ENCODE measurements at places on chromosomes 5 and 9.

DNA sequence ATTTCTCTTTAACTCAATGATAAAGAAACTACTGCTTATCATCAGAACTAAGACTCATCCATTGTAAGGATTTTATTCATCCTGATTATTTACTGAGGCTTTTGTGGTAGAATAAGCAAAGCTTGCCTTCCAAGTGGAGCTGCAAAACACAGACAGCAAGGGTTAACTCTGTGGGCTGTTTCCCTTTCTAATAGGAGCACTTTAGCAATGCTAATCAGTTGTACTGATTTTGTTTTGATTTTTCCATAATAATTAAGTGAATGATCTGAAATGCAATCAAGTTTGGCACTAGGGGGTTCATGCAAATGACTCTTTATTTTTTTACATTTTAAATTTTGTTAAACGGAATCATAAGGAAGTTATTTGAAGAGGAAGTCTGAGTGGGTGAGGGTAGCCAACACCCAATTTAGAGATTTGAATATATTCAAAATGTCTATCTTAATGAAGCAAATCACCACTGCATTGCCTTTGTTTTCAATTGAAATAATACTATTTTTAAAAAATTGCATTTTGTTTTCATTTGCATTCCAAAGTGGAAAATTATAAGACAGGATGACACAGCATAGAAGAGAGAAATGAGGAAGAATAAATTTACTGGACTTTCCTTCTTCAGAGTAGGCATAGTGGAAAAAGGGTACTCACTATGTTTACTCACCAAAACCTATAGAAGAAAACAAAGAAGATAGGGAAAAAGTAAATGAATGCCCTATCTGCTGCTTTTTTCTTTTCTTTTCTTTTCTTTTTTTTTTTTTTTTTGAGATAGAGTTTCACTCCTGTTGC is 36.6 kb downstream of the MEGF10 start:
- DNase-seq: no peak

GRCh38 chr5:124277767-124278545 is 468.5 kb downstream of the ZNF608 start:
- DNase-seq: no peak

DNA sequence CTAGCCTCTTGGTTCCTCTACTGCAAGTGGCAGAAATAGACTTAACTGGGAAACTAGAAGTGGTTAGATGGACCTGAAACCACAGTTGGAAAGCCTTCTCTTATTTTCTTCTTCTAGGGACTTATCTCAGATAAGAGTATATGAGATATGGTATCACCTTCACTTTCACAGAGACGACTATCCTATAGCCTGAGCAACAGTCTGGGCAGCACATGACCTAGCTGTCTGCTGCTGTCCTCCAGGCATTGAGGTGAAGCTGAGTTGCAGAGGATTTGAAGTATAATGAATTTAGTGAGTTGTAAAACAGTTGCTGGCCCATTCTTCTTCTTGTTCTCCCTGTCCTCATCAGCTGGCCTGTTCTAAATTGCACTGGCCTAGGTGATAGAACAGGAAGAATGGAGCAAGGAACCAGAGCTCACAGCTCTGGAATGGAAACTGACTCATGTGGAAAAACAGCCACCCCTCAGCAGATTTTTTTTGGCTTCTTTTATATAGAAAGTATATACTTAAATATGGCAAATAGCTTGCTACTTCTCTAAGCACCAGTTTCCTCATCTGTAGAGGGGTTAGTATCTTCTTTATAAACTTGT is 27.8 kb downstream of the RECK start:
- no peak for DNase-seq

DNA sequence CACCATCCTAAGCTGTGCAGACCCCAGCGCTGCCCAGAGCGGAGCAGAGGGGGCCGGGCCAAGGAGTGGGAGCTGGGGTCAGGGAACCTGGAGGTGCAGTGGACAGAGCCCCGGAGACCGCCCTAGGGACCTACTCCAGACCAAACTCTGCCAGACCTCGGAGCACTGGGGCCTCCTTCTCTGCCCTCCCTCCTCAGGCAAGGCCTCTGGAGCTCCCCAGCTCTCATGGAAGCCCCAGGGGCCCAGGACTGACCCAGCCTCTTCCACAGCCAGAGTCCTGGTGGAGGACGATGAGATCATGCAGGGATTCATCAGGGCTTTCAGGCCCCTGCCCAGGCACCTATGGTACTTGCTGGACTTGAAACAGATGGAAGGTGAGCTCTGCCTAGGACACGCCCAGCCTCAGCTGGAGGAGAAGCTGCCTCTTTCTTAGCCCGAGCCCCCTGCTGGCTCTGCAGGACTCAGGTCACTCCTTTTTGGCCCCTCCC is 3.6 kb downstream of the PAEP start:
- DNase-seq: no peak

GRCh38 chr5:175378444-175379028 is 65.4 kb downstream of the DRD1 start:
- DNase-seq: no peak

DNA sequence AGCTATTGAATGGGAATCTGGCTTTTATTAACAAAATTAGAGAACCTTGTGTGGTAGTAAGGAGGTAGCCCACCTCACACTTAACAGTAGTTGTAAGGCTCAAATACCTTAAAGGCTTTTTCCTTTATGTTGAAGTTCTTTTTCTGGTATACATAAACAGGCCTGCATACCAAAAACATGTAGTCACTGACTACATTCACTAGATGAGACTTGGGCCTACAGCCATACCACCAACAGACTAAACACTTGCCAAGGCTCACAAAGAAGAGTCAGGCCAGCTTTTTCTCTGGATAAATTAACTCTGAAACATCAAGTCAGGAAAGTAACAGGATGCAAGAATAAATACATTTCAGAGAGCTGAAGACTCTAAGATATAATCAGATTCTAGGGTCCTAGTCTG is 78.6 kb upstream of the MPDZ start:
- peak; percentile 92 for DNase-seq

- no peak for DNase-seq
These were observed 85.2 kb downstream of the RASGRF2 start for GRCh38 chr5:81045389-81045807.

DNA sequence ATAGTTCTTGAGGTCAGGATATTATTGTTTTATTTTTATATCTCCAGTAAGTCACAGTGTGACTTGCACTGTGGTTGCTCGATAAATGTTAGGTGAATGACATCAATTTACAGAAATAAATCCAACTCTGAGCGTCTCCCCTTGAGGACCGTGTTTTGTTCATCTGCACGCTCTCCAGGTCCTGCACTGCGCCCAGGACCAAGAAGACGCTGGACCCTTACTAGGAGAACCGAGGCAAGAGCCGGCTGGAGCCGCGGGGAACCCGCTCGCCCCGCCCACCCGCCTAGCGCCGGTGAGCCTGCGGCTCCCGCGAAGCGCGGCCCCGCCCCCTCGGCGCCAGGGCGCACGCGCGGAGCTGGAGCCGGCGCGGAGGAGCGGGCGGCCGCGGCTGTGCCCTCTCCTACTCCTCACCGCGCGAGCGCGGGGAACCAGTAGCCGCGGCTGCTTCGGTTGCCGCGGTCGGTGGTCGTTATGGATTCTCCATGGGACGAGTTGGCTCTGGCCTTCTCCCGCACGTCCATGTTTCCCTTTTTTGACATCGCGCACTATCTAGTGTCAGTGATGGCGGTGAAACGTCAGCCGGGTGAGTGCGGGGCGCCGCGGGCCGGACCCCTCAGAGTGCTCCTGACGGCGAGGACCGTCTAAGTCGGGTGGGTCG is at the start of gene TMEM38B:
Gene TMEM38B (plus strand): TSS at position 352 of the 658 bp plus-strand sequence. CDS start 120 bp downstream, at position 472.
- DNase-seq: peak; percentile 93

- DNase-seq: no peak
These were observed 40.0 kb downstream of the HRH2 start for GRCh38 chr5:175697846-175698245.

DNA sequence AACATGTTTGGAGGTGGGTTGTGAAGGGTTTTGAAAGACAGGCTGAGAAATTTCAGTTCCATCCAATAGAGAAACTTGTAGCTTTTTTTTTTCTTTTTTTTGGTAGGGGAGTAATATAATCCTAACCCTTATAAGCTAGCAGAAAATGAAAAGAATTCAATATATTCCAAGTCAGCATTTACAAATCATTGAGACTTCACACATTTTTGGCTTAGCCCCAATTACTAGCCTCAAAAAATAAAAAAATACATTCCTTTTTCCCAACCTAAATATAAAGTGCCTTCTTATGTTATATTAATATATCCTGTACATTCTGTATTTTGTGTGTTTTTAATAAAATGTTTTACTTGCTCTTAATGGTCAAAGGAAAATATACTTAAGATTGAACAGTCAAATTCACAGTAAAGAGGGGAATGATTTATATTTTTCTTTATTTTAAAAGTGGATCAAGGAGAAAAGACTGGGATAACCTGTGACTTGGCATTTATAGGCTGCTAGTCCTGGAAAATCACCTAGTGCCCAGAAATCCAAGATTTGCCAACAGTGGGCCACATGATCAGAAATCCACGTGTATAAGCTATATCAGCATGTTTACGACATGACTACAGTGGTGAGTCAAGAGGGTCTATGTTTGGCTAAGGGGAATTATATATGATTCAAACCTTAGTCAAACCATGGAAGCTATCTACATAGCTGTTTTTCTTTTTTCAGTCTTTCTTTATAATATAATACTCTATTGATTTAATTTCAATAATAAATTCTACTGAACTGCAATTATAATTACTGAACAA is 14.5 kb downstream of the HACD4 start:
- no peak for DNase-seq

DNA sequence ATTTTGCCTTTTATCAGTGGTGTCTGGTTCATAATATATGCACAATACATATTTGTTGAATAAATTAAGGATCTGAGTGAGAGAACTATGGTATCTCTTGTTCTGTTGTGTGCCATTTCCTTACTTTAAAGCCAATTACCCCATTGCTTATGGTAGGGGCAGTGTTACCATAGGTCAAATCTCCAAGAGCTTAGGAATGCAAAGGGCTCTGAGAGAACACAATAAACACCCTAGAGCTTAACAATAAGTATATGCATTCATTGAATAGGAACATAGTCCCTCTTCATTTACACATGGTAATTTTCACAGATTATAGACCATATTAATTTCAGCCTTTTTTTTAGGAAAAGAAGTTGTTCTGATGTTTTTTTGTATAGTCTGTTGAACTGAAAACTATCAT is 112.2 kb downstream of the MCTP1 start:
- DNase-seq: no peak

DNA sequence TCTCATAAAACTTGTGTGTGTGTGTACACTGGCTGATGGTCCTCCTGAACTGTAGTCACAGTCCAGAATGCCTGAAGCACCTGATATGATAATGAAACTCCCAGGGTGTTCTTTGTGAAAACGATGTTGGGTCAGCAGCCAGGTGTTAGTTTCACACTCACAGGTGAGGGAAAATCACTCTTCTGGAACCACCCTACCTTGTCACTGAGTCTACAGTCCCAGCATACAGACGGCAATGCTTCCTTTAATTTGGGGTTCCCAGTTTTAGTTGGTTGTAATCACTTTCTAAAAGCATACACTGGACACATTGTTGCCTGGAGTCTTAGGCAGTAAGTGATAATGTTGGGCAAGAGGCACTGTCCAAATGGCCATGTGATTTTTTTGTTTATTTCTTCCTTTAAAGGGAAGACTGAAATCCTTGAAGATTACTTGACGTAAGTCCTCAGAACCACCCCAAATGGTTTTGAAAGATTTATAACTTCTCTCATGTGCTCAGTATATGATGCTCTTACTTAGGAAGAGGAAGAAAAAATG is 18.2 kb upstream of the MGAT1 start:
- DNase-seq: peak; percentile 59

DNA sequence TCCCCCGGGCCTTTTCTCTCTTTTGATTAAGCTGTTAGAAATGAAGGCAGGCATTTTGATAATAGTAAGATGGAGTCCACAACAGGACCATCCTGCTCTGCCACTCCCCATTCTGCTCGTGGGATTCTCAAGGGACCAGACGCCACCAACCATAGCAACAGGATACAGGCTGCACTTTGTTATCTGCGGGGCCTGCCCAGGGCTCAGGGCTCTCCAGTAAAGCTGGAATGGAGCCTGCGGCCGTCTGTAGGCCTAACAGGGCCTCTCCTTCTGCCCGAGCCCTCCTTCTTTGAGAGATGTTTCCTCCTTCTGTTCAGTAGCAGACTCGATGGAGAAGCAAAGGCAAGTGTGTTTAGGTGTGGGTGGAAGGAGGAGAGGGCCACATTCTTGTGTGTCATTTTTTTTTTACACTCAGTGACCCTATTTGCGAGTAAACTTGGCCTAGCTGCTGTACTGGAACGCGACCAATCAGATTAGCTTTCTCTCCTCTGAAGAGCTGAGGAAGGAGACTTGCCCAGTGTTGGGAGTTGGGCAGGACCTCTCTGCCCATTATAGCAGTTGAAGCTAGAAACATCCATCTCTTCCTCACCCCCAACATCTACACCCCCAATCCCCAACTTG is 8.9 kb upstream of the EPB41L4B start:
- no peak for DNase-seq

DNA sequence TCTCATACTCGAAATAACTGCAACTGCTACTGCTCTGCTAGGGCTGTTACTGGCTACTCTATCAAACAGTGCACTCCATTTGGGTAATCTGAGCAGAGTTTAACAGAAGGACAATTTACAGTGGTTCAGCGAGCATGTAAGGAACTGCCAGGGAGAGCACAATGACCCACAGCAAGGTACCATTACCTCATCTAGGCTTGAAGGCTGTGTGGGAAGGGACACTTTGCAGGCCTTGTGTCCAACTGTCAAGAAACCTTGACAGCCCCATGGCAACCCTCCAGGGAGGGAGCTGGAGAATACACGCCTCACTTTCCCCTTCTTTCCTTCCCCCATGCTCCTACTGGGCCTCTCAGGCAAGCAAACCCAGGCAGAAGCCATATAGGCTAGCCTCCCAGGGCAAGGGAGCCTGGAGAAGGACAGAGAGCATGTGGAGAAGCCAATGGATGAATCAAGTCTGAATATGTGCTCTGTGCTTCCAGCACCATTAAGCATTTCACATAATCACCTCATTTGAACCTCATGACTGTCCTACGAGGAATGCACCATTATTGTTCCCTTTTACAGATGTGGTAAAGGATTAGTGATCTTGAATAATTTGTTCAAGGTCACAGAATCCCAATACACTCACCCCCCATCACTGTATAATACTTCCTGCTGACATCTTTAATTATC is 49.9 kb upstream of the JAK2 start:
- DNase-seq: no peak

GRCh38 chr5:4418084-4418483 is 722.0 kb upstream of the ADAMTS16 start:
- DNase-seq: peak; percentile 27

GRCh38 chr5:76391014-76391413 is 12.1 kb upstream of the IQGAP2 start:
- DNase-seq: no peak

- peak; percentile 89 for DNase-seq
These were observed 44.0 kb downstream of the NNT start for GRCh38 chr5:43646992-43647391.
